Neural crest cell (in vitro differentiated cells): ENCODE measurements at places on chromosomes 12 and 14. TPM values are rescaled to one million over a fixed set of nuclear protein-coding genes. Genes with fewer than 3 reads are reported as not detected.

- DNase-seq = no peak
Observed at GRCh38 chr12:132488127-132489077, 1.5 kb upstream of the FBRSL1 start.

DNA sequence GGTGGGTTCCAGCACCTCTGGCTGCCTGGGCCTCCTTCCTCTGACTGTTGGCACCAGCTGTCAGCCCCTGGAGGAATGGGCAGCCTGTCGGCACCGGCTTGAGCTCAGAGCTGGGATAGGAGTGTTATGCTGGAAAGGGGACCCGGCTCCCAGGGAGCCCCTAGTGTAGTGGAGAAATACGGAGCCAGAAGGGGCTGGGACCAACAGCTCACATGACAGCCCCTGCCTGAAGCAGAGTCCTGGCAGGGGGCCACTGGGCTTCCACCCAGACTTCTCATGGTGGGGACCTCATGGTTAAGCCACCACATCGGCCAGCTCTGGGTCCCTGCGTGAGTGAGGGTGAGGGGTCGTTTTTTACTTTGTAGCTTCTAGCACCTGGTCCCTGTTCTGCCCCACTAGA is 174.5 kb downstream of the TSPAN9 start:
- DNase-seq = no peak

DNA sequence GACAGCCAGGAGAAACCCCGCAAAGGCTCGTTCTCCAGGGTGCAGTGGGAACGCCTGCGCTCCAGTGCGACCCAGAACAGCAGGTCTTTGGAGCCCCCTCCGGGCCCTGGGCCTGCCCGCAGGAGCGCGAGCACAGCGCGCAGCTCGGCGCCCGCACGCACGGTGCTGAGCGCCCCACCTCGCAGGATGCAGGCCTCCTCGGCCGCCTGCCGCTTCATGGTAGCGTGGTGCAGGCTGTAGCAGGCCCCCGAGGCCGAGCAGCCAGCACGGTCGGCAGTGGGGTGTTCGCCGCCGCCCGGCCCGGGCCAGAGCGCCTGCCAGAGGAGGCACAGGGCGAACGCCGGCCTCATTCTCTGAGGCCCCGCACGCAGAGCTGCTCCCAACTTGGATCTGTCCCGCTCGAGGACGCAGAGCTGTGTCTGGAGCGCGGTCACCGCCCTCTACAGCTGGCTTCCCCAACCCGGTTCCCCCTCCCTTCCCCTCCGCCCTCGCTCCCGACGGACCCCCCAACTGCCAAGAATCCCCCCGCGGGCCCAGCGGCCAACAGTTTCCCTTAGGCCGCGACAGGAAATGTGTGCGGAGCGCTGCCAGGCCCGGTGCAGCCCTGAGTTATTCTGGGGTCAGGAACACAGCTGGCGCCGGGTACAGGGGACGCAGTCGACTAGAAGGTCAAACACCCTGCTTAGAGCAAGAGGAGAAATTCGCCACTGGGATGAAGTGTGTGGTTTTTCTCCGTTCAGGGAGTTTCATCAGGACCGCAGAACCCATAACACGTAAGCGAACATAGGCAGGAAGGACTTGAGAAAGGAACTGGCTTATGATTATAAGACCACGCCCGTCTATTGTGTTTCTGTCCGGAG is at the start of gene CLEC14A:
Gene CLEC14A, minus strand, starts transcription at position 421 of the 860 bp plus-strand sequence. Its CDS starts 71 bp downstream, at position 350.
- peak; percentile 23 for DNase-seq

DNA sequence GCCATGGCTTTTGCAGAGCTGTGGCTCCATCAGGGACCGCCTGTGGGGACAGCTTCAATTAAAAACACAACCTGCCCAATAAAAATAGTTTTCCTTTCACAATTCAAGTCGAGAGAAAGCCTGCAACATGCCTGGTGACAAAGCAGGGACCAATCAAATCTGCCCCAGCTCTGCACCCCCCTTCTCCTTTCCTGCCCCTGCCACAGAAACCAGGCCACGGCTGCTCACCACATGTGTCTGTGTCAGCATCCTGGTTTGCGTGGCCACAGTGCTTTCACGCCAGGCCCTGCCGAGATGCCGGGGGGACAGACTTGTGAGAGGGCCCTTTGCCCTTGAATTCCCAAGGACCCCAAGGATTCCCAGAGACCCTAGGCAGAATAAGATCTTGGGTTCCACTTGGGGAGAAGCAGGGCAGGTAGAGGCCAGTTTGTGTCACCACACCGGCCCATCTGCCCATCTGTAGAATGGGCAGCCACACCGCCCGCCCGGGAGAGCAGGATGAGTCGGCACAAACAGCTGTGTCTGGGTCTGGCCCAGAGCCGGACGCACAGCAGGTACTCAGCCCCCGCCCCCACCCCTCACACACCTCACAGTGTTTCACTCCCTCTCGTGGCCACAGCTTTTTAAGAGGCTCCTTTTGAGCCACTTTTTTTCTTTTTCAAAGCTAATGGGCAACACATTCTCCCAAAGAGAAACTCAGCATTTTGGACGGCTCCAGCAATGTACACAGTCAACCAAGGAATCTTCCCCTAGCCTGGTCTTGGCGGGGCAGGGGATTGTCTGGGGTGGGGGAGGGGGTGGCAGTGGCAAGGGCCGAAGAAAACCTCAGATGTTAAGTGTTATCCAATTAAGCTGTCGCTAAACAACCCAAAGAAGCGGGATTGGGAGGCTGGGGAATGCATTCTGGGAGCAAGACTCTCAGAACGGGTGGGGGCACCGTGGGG is 41.5 kb downstream of the BCL11B start:
- no peak for DNase-seq

C3AR1 gene
- total RNA-seq = not detected in 2 replicates

GRCh38 chr12:41213107-41213506 is 25.0 kb downstream of the PDZRN4 start:
- DNase-seq = no peak

DNA sequence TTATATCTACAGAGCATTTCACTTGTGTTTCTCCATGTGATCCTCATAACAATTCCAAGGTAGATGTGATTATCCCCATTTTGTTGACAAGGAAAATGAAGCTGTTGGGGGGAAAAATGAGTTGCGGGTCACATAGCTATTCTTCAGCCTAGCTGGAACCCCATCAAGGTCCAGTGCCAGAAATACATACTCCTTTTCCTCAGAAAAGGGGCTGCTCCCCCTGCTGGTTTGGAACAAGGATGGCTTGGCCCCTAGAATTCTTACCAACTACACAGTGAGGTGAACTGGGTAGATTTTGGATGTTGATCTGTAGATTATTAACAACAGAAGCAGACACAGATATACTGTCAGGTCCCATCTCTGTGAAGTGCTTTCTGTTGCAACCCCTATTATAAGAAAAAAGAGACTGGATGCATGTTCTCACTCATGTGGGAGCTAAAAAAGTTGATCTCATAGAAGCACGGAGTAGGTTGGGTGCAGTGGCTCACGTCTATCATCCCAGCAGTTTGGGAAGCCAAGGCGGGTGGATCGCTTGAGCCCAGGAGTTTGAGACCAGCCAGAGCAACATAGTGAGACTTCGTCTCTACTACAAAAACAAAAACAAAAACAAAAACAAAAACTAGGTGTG is 8.9 kb downstream of the IKZF4 start:
- peak; percentile 45 for DNase-seq

GRCh38 chr14:25516838-25517237 is 466.9 kb upstream of the STXBP6 start:
- DNase-seq = no peak

DNA sequence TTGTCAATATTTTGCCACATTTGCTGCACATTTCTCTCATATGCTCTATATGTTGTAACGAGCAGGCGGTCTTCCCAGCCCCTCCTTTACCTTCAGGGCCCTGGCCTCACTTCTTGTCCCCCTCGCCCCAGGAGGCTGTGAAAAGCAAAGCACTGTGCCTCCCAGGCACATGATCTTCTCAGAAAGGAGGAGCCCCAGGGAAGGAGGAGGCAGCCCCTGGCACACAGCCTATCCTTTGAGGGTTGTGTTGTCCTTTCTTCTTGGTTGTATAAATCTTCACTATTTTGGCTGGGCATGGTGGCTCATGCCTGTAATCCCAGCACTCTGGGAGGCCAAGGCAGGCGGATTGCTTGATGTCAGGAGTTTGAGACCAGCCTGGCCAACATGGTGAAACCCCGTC is 77.0 kb downstream of the PPP2R5C start:
- DNase-seq = no peak

- DNase-seq = no peak
Observed at GRCh38 chr12:55607821-55608594, 28.7 kb upstream of the OR10P1 start.

SLC17A8 gene
- total RNA-seq = not detected in 2 replicates

- DNase-seq = no peak
Observed at GRCh38 chr12:120126635-120127005, 10.1 kb upstream of the RAB35 start.

DNA sequence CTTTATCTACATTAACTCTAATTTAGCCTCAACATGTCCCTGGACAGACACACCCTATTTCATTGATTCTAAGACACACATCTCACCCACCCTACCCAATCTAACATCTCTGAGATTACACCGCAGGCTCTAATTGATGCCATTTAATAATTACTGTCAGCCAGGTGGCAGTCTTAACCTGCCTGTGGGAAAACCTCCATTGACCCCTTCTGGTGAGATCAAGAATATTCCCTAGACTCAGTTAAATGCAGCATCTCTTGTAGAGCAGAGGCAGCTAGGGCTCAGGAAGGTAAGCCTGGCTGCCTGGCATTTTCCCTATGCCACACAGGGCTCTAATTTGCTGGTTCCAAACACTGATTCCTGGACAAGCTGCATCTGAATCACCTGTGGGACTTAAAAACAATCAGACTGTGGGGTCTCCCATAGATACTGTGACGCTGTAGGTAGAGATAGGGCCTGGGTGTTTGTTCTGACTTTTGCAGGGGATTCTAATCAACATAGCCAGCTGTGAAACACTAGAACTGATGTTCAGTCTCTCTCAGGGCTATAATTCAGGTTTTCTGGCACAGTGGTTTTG is 14.3 kb downstream of the MCRS1 start:
- no peak for DNase-seq

- DNase-seq = no peak
Observed at GRCh38 chr14:50603565-50603964, 43.6 kb downstream of the ATL1 start.

DNA sequence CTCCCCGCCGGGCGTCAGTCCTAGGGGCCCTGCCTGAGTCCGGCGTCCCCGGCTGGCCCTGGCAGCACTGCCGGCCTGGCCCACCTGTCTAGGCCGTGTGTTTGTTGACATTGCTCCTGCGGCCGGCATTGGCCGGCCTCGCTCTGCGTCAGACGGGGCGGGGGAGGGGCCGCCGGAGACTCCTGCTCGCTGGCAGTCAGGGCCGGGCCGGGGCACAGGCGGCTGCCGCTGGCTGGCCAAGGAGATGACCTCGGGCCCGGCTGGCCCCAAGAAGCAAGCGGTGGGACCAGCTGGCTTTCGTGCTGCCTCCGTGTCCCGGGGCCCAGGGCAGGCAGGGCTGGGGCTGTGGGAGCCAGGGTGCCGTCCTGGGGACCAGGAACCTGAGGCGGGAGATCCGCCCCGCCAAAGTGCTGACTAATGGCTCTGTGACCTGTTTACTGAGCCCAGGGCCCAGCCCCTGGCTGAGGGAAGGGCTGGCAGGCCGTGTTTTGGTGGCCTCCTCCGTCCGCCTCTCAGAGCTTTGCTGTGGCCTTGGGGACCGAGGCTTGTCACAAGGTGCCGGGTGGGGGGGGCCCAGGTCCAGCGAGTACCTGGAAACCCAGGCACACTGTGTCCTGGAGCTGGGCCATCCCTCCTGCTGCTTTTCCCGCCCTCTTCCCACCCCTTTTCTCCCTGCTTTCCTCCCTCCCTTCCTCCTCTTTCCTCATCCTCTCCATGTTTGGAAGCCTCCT is 1.8 kb downstream of the ULK1 start:
- peak; percentile 66 for DNase-seq

CPNE6 gene
- total RNA-seq = not detected in 2 replicates

SLC2A14 gene
- total RNA-seq = 1.8 and 2.0 TPM in 2 replicates

DNA sequence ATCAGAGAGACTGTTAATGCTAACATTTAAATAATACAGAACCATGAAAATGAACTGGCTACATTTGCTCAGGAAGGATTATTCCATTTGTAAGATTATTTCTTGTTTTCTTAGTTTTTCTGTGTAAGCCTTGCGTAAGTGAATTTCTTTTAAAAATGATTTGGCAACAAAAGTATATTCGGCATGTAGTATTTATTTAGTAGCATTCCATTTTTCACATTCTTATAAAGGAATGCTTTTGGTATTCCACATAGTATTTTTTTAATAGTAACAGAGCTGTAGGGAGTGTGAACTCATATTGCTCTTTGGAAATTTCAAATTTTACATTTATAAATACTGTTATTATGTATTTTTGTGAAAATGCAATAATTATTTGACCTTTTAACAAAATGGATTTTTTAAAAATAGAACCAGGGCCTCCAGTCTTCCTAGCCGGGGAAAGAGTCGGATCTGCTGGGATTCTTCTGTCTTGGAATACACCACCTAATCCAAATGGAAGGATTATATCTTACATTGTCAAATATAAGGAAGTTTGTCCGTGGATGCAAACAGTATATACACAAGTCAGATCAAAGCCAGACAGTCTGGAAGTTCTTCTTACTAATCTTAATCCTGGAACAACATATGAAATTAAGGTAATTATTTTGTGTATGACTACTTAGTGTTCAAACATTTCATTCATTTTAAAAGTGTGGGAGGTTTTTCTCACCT is 1.2 kb downstream of the PTPRQ start:
- no peak for DNase-seq

DNA sequence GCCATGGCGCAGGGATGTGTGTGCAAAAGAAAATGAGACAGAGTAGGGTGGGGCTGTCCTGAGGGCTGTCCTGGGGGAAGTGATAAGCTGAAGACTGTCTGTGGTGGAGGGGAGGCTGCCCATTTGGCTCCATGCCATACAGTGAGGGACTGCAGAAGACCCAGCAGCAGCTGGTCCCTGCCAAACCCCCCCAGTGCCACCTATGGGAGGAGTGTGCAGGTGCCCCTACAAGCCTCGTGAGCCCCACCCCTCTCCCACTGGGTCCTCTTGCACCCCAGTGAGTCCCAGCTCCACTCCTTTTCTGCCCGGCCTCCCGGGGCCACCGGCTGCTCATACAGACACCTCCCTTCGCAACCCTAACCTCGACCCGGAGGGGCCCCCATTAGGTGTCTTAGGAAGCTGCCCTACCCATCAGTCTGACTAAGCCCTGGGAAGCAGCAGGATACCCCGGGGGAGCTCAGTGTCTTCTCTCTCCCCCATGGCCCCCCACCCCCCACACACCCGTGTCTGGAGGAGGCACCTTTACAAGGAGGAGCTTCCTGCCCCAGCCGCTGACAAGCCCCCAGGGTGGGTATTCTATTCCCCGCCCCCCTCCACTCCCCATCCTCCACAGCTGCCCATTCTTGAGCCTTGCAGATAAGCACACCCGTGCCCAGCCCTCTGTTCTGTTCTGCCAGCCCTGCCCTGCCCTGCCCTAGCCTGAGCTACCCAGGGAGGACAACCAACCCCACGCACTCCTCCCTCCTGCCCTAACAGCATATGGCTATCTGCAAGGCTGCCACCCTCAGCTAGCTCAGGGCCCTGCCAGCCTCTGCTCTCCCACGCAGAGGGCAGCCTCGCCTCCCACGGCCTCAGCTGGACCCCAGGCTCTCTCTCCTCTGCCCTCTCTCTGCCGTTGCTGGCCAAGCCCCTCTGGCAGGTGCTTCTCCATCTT is 41.9 kb downstream of the SLC6A12 start:
- DNase-seq = no peak

DNA sequence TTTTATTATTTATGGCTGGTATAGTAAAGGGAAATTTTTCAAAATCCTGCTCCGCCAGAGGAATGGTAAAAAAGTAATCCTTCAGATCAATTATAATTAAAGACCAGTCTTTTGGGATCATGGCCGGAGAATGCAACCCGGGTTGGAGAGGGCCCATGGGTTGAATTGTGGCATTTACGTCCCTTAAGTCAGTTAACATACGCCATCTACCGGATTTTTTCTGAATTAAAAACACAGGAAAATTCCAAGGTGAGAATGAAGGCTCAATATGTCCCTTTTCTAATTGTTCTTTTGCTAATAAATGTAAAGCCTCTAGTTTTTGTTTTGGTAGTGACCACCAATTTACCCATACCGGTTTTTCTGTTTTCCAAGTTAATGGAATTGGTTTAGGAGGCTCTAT is 602.8 kb downstream of the ALG10 start:
- no peak for DNase-seq
